ENCODE measurements at places on chromosomes 6 and 20.

DNA sequence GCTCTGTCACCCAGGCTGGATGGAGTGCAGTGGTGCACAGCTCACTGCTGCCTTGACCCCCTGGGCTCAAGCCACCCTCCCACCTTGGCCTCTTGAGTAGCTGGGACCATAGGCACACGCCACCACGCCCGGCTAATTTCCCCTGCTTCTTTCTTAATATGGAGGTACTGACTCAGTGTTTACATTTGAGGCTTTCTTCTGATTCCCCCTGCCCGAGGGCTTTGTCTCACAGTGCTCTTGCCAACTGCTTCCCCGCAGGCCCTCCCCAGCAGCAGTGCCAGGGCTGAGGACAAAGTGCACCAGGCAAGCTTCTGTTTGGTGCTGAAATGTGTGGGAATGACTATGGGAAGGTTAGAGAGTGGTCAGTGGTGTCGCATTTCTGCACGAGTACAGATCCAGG is 34.8 kb downstream of the NR2E1 start:
- DNase-seq, result no peak

DNA sequence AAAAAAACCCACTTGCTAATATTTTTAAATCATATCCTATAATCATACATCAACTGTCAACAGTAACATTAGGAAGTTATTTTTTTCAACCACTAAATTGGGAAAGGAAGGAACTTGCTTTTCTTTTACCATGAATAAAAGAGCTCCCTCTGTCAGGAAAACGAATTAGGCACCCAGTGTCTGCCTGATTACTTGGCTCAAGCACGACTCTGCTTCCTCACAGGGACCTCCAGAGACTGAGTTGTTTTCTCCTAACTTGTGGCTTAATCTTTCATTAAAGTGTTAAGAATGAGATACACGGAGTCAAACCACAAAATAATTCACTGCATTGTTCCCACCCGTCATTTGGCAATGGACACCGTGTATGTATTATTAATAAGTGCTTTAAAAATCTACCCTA is 1405.1 kb upstream of the EYS start:
- no peak for DNase-seq

- no peak for DNase-seq
These were observed 18.8 kb downstream of the ARHGAP40 start for GRCh38 chr20:38620441-38620840.

DNA sequence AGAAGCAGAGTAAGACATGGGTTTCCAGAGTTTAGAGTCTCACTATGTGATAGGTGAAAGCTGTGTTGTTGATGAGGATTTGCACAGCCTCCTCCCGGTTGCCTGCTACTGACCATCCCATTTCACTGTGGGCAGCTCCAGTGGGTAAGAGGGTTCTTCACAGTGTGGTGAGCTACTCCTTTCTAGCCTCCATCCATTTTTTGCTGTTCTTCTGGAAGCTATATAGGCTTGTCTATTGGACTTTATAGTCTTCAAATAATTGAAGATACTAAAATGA is 13.4 kb downstream of the UST start:
- no peak for DNase-seq

- DNase-seq, result no peak
These were observed 200.4 kb upstream of the FBXL4 start for GRCh38 chr6:99148111-99148510.

- DNase-seq, result no peak
These were observed 118.1 kb upstream of the TMEM181 start for GRCh38 chr6:158441716-158442215.

- no peak for DNase-seq
These were observed 735.1 kb upstream of the MARCKS start for GRCh38 chr6:113122060-113122459.

DNA sequence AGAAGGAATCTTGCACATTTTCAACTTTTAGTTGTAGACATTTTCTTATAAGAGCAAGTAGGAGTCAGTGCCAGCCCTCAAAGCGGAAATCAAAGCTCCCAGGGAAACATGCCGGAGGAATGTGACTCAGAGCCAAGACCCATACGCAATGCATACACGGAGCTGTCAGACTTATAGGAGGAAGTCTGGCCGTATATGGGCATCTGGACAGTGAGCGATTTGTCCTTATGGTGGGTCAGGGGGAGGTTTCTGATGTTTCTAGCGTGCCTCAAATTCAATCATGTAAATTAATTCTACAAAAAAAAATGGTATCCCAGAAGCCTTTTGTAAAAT is 3.6 kb upstream of the CCN2 start:
- no peak for DNase-seq

DNA sequence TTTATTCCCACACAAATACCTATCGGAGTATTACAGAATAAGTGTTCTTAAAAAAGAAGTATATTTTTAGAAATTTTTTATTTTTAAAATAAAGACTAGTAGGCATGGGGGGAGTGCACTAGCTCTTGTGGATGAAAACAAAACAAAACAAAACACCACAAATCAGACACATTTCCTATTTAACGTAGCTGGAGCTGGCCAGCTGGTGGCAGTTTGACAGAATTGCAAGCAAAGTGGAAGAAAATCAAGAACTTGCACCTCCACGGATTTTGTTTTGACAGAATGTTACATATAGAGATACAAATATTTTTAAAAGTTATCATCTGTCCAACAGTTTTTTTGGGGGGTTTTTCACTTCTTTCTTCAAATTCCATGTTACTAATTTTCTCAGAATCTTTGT is 63.6 kb upstream of the SNRPB2 start:
- DNase-seq, result no peak

- no peak for DNase-seq
These were observed 266.8 kb upstream of the PLN start for GRCh38 chr6:118281291-118281690.

DNA sequence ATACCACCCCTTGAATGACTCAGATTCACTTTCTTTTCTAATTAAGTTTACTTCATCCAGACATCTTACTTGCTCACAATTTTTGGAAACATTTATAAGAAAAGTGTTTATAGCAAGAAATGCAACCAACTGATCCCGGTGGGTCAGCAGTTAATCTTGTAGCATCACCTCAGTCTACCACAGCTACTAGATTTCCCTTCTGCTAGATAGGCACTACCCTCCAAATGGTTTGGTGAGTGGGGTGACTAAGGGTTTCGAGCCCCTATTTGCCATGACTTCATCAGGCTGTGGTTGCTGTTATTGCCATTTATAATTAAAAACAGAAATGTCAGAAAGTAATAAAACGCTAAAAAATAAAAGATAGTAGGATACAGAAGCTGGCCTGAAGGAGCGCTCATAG is 930.1 kb upstream of the GJE1 start:
- DNase-seq, result no peak

DNA sequence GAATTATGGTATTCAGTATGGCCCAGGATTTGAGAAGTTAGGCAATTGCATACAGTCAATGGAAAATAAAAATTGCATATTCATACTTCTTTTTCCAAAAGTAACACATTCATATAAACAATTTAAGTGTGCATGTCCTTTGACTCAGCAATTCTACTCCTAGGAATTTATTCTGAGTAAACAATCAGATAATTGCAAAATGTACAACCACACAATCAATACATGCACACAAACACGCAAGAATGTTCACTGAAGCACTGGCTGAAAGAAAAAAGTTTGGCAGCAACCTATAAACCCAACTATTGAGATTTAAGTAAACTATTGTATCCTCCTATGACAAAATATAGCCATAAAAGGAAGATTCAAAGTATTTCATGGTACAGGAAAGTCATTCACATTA is 1.6 kb downstream of the CYP39A1 start:
- DNase-seq, result no peak

DNA sequence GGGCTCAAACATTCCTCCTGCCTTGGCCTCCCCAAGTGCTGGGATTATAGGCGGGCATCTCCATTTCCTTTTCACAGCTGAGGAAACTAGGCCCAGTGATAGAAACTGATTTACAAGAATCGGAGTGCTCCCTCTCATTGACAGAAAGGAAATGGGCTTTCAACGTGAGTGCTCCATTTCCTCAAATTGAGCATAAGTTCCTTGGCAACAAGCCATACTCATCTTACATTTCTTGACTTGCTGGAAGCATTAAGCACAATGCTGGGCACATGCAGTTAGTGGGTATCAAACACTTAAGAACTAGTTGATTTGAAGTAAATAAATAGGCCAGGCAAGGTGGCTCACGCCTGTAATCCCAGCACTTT is 54.7 kb downstream of the FGD2 start:
- DNase-seq, result peak; percentile 66

DNA sequence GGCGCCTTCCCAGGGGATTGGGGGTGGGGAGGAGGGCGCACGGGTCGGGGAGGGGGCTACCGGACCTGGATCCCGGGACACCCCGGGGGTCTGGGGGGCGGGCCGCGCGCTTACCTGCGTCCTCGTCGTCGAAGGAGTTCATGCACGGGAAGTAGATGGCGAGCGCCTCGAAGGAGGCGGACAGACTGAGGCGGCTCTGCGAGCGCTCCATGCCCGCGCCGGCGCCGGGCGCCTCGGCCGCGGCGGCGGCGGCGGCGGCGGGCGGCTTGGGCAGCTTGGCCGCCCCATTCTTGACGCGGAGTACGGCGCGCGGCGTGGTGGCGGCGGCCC is 320 bp downstream of the RIMS4 start:
- DNase-seq, result no peak

GRCh38 chr20:22698259-22698842 is 114.0 kb upstream of the FOXA2 start:
- DNase-seq, result no peak

DNA sequence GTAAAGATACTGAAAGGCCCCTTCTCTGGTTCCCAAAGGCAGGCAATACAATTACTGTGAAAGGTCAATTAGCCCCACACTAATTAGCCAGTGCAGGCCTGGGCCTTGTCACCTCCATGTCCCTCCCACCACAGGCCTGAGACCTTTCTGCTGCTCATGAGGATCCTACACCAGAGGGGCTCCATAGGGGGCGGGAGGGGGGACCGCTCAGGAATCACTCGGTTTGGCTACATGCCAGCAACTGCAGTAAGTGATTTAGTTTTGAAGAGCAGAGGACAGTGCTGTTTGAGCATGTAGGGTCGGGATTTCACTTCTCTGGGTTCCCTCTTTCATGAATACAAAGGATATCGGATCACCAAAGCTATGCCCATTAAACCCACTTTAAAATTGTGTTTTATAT is 455.6 kb downstream of the PRKN start:
- no peak for DNase-seq

- no peak for DNase-seq
These were observed 73.2 kb downstream of the SCP2D1 start for GRCh38 chr20:18886756-18887155.

DNA sequence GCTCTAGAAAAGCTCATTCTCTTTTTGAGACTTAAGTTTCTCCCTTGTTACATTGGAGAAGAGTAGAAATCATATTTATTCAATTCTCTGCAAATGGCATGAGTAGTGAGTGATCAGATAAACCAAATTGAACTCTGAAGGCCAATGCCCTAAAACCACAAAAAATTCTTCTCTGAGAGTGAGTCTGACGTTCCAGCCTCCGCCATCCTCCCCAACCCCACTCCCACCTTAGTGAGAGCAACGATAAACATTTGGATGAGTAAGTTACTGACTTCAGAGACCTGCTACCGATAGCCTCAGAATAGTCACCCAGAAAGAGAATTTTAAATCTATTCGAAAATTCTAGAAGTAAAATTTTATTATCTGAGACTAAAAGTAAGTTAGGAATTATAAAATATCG is 94.6 kb downstream of the TFAP2A start:
- DNase-seq, result no peak
